ENCODE measurements at places on chromosomes 13 and 19.

GRCh38 chr13:42266473-42266872 lies 5.5 kb upstream of the AKAP11 start:
- DNase-seq: no peak

- DNase-seq: no peak
Observed at GRCh38 chr13:28817204-28817603, 2.9 kb upstream of the MTUS2 start.

- DNase-seq: no peak
Observed at GRCh38 chr19:6577476-6578125, 13.3 kb downstream of the CD70 start.

DNA sequence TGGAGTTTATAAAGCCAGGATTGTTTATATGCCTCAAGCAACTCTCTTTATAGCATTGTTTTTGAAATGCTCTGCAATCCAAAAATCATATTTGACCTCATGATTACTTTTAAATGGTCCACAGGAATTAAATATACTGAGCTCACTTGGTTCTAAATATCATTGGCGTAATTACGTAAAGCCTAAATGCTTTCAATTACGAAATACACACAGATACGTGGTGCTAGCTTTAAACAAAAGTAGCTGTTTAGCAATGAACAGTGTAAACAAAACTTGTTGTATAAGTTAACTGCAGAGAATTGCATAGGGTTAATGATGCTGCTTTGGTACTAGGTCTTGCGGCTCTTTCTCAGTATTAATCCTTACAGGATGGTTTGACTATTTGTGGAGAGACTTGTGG lies 346.6 kb downstream of the COG6 start:
- DNase-seq: no peak

DNA sequence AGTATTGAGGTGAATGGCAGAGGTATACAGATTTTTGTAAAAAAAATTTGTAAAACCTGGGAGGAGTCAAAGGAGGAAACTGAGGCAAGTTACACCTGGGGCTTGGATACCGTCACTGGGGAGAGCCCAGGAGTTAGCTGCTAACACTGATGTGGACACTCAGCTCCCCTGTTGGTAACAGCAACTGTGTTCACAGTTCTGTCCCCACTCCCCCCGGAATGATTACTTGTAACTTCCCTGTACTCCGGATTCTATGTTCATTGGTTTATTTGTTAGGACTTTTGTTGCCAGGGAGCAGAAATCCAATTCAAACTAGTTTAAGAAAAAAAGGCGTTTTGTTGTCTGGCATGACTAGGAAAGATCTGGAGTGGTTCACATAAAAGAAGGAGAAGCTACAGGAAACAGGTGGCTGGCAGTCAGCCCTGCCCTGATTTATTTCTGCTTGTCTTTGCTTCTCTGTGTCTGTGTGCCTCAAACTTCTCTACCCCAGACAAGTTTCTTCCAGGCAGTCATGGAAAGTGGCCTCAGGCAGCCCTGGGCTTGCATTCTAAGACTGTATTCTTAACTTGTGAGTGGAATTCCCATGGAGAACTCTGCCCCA lies 2.3 kb upstream of the GPR12 start:
- no peak for DNase-seq

- DNase-seq: no peak
Observed at GRCh38 chr13:21328201-21328600, 130.9 kb downstream of the ZDHHC20 start.

- no peak for DNase-seq
Observed at GRCh38 chr19:2523630-2524311, 47.8 kb downstream of the GADD45B start.

DNA sequence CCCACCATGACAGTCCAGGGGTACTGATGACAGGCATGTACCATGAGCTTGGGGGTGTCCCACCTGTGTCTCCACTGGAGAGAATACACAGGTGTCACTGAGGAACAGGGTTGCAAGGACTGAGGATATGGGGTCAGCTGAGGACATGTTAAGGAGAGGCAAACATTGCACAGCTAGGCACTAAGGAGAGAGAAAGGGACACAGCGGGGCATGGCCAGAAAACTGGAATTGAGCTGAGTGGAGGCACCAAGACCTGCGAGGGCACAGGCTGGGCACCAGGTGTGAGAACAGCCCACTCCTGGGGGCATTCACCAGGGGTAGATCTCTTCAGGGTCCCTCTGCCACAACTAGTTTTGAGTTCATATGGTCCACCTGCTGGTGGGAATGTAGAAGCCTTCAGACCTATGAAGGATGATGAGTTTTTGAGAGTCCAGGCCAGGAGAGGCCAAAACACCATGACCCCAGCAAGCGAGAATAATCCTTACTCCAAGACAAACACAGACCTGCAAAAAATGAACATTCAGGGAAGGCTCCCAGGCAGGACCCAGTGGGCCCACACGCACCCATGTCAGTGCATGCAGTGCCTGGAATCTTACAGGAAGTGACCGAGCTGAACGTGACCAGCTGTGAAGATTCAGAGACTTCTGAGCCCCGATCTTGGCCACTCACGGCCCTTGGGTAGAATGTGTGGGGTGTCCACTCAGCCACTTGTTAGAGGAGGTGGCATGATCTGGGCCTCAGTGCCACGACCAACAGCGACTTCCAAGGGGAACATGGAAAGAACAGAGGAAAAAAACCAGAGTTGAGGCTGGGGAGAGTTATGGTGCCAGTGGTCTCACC lies 1.4 kb upstream of the ZNF584 start:
- no peak for DNase-seq
